ENCODE measurements at places on chromosomes 12 and 14.

DNA sequence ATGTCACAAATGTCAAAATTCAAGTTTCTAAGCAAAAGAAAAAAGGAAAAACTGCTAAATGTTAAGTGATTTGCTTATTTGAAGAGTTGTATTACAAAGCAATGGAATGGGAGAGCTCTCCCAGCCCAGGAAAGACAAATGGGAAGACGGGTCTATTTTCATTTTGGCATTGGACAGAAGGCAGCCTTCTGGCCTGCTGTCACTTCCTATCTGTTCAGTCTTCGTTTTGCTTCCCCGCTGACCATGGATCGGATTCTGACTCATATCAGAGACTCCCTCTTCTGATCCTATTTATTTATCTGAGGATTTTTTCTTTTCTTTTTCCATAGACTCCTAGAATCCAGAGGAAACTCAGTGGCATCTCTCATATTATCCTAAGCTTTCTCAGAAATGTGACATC is 634.9 kb downstream of the DIO2 start:
- DNase-seq: no peak

GRCh38 chr14:90027842-90028241 is 34.0 kb upstream of the KCNK13 start:
- peak; percentile 8 for DNase-seq

DNA sequence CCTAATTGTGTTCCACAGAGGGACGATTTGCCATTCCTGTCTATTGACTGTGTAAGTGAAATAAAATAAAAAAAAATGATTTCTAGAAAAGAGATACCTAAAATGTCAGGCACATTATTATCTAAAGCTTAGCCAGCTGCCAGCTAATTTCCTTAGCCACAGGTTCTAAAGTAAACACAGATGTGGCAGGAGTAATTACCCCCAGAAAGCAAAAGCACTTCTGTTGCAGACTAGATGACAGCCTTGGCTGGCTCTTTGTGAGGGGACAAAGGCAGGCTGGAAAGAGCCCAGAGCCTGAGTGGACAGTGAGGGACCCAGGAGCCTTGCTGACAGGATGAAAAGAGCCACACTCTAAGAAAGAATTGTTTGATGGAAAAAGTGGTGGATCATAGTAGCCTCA is 418.1 kb downstream of the LRIG3 start:
- no peak for DNase-seq

GRCh38 chr14:77339407-77339806 is 18.6 kb downstream of the GSTZ1 start:
- DNase-seq: no peak

GRCh38 chr12:114631242-114631641 is 52.7 kb downstream of the TBX3 start:
- no peak for DNase-seq

DNA sequence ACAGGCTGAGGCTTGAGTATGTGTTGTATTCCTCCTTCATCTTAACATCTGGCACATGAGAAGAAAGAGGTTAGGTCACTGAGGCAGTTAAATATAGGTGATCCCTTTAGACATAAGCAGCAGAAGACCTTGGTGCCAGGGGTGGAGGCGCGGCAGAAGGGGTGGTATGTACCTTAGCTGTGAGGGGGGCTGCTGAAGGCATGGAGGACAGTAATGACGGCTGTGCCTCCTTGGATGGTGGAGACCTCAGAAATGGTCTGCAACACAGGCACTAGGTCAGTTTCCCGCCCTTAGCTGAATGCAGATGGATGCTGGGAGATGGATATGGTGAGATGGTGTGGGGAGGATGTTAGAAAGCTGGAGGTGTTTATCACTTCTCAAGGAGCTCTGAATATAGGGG is 1.5 kb upstream of the PNMA1 start:
- DNase-seq: no peak

- no peak for DNase-seq
Observed at GRCh38 chr14:34359420-34360117, 102.5 kb downstream of the SPTSSA start.

DNA sequence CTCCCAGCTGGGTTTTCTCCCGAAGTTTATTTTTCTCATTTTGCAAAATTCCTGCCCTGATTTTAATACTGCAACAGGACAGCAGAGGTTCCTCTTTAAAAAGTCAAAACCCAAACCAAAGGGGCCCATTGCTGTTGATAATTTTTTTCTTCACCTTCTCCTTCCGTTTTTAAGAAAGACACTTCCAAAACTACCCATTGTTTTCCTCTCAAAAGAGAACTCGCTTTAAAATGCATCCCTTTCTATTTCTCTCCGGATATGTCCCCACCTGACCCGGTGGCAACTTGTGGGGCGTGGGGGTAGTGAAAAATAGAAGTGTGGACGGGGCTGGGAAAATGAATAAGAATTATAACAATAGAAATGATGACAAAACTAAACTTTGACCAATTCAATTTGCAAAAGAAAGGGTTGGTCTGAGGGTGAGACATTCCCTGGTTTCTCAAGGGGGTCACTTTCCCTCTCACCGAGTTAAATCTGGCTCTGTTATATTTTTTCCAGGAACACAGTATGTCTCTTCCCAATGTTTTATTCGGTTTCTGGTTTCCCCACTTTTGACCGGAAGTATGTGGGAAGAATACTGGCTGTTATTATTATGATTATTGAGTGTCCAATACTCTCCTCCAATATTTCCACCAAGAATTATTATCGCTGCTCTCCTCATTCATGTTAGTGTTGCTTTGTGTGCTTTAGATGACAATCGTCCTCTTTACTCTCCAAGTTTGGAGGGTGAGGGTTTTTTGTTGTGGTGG is 4.1 kb upstream of the TBX5 start:
- DNase-seq: no peak

DNA sequence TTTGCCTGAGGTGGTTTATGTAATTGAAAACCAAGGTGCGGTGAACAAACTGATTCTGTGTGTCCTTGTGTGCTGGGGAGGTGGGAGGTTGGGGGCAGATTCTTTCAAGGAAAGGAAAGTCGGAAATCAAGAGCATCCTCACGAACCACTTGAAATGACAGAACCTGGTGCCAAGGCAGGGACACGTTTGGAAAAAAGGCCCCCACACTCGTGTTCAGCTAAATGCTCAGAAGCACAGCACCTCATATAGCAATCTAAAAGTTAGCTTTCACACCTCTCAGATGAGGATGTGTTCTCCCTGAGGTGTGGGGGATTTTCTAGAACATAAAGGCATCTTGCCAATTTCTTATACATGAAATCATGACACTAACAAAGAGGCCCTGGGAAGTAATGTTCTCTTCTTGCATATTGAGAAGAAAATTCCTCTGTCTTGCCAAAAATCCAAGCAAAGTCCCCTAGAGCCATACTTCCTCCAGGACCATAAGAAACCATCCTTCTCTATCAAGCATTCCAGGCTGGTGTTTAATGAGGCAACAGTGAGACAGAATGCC is 119.6 kb downstream of the PLXNC1 start:
- DNase-seq: no peak

DNA sequence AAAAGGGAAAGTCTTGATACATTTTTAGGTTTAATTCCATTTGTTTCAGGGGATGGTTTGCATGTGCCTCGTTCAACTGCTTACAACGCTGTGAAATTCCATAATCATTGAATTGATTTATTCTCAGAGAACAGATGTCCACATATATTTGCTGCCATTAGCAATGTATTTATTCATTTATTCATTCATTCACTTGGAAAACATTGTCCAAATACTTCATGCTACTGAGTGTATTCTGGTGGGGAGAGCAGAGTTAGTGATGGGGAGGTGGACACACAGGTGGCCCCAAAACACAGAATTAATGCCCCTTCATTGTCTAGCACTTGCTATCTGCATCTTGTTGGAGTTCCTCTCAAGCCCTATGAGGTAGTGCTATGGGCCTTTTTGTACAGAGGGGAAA is 141.2 kb upstream of the PARP11 start:
- DNase-seq: no peak

- no peak for DNase-seq
Observed at GRCh38 chr14:23481979-23482822, 12.7 kb downstream of the NGDN start.

GRCh38 chr14:57420033-57420432 is 29.6 kb downstream of the NAA30 start:
- DNase-seq: no peak

- peak; percentile 23 for DNase-seq
Observed at GRCh38 chr12:7190268-7191055, 976 bp downstream of the PEX5 start.

DNA sequence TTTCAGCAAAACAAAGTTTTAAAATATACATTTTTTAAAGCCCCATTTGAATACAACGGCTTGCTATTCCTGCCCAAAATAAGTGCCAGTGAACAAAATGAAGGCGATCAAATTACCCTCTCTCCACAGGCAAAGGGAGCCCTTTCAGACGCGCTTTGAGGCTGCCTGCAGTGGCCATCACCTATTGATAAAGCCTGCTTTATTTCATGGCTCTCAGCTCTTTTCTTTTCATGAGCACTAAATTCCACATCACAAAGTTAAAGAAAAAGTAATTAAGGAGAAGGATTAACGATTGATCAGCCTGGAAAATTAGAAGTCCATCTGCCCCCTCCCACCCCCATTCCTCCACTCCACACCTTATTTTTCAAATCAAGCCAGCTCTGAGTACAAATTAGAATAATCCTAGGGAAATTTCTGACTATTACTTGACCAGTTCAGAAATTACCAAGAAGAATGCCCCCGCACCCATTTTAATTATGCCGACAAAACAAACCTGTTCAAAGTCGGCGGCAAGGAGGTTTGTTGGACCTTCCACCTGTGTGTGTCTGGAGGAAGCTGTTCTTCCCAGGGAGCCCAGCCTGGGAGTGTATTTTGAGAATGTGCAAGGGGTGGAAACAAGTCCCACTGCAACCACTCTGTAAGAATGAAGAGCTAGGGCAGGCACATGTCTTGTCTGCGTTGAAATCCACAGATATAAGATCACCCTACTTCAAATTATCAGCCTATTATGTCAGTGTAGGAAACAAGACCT is 64.2 kb upstream of the RIC8B start:
- no peak for DNase-seq

DNA sequence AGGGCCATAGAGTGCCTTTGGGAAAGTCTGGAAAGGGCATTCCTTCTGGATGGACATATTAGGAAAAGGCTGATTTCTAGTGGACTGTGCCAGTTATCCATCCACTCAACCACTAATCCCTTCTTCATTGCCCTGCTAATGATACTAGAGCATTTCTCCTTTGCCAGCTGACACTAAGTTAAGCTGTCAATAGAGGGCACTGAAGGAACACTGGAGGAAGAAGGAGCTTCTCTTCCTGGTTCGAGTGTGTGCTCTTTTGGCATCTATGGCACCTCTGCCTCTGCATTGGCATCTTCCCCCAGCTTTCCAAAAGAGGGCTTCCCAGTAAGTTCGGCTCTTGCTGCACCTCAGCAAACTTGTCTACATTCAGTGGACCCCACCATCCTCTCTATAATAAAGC is 165.4 kb downstream of the DERA start:
- peak; percentile 1 for DNase-seq

DNA sequence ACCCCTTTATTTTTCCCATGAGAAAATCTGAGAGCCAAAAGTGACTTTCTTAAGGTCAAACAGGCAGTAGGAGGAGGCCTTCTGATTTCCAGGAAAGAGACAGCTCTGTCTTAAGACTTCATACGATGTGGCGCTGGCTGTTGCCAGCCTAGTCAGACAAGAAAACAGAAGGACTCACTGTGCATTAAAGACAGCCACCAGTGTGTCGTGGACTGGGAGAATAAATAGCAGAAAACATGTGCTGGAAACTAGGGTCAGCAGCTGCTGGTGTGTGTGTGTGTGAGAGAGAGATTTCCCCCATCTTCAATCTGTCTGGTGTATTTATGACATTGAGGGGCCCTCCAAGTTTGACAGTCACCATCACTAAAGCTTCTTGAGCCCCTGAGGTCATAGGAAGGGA is 708.6 kb upstream of the TMEM132C start:
- no peak for DNase-seq

DNA sequence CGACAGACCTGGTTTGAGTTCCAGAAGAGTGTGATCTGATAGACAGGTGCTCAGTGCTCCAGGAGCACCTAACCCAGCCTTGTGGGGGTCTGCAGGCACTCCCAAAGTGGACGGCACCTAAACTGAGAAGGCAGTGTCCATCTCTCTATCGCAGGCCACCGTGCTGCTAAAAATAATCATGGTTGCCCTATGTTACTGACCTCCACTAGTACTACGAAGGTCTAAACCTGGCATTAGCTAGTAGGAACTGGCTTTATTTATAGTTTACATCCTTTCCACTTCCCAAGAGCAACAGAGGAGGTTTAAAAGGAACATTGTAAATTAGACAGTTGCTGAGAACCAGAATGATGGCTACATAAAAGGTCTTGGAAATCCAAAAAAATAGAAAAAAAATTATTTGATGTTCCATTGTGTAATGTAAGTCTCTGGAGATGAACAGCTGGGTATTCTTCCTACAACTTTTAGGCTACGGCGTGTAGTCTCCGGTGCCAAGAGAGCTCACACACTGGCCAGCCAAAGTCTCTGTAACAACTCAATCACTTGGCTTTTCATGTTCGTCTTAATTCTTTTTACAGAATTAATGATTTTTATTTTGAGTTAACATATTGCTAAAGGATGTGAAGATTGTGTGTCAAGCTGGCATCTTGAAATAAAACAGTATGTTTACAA is 27.3 kb downstream of the PPFIBP1 start:
- DNase-seq: no peak

DNA sequence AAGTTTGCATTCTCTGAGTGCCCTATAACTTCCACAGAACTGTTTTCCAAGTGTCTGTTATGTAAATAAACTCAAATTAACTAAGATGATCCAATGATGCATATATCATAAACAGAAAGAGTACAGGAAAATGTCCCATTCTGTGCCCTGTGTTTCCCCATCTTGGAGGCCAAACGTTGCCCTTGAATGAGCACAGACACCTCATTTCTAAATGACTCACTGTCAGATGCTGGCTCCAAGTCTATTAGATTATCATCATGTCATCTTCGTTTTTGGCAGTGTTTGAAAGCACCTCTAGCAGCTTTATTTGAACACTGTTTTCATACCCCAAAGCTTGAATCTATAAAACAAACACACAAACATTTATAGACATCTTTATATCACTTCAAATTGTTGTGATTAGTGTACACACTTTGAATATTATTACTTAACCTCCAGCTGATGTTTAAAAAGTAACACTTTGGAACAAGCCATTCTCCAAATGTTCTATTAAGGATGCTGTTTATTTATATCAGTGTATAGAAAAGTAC is 424.2 kb downstream of the NOVA1 start:
- DNase-seq: no peak

DNA sequence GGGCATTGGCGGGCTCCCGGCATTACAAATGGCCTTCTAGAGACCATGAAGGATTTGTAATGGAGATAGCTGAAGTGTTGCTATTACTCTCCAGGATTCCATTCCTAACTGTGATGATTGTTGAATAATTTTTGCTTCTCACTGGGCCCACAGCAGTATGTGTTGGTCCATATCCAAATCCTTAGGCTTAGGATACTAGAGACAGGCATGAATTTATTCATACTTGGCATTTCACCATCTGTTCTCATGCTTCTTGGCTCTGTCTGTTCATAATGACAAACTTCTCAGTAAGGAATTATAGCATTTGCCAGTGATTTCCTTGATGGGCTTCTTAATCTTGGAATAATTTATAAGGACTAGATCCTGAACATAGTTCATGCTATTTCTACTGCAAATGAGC is 832.9 kb downstream of the C12orf50 start:
- DNase-seq: no peak

- peak; percentile 54 for DNase-seq
Observed at GRCh38 chr12:64610079-64610659, at the start of gene RASSF3. RASSF3 (plus strand) TSS chr12:64610495; CDS start chr12:64610633, 138 bp downstream.

- DNase-seq: no peak
Observed at GRCh38 chr14:59038746-59039145, 149.7 kb upstream of the DAAM1 start.

- DNase-seq: peak; percentile 88
Observed at GRCh38 chr12:104108755-104109445, 29.1 kb downstream of the NFYB start.

GRCh38 chr12:68227356-68227755 is 1.7 kb upstream of the IL26 start:
- no peak for DNase-seq

Measured in head of caudate nucleus (tissue), 42 donors.